ENCODE measurements at places on chromosomes 5 and 9. TPM values are rescaled to one million over a fixed set of nuclear protein-coding genes. Genes with fewer than 3 reads are reported as not detected.

Gene PRLR
- total RNA-seq, result not detected

Gene PSAT1
- total RNA-seq, result 206 TPM

Gene SHB
- 1.6 TPM for total RNA-seq

Gene ALDOB
- not detected for total RNA-seq

Gene CD180
- 0.14 TPM for total RNA-seq

Gene ORM2
- total RNA-seq, result not detected

Gene COL23A1
- total RNA-seq, result 0.44 TPM

Gene FBP2
- total RNA-seq, result not detected

Gene RANBP17
- total RNA-seq, result not detected

Gene ECSCR
- 1.2 TPM for total RNA-seq

Gene DMRT3
- not detected for total RNA-seq

Gene CDC20B
- total RNA-seq, result 0.07 TPM

Gene TMOD1
- 5.4 TPM for total RNA-seq

Gene TAF11L10
- not detected for total RNA-seq

Gene CCDC192
- 0.25 TPM for total RNA-seq

Gene BAAT
- 0.19 TPM for total RNA-seq

Gene KCNN2
- not detected for total RNA-seq

Gene TXNDC8
- total RNA-seq, result not detected

Gene SPATA31D4
- not detected for total RNA-seq

Gene LCN1
- total RNA-seq, result not detected

Gene SLC35A4
- total RNA-seq, result 69.3 TPM

Gene RAPGEF6
- 37.3 TPM for total RNA-seq

Gene ANKDD1B
- total RNA-seq, result 0.23 TPM

Gene FBXL7
- not detected for total RNA-seq

Gene HAPLN1
- total RNA-seq, result not detected

Gene GPRIN1
- 2.0 TPM for total RNA-seq

Gene PALM2AKAP2
- 0.05 TPM for total RNA-seq

Gene HEMGN
- 1.5 TPM for total RNA-seq

Gene VLDLR
- 19.2 TPM for total RNA-seq

Gene WDR38
- not detected for total RNA-seq

Gene QRFP
- not detected for total RNA-seq

Gene CLIC3
- total RNA-seq, result 0.43 TPM

Gene GFPT2
- total RNA-seq, result 0.70 TPM

Gene EIF4E1B
- total RNA-seq, result not detected

Gene PRSS3
- total RNA-seq, result not detected

Gene PCA3
- total RNA-seq, result not detected

Gene PCDHA4
- total RNA-seq, result not detected

Gene SNX18
- total RNA-seq, result 6.4 TPM

Gene RAB3C
- total RNA-seq, result not detected

All from activated T-cell treated with anti-CD3 and anti-CD28 coated beads, Interleukin-2, amount 50 U/mL, for 72 hours (primary cell).